ENCODE measurements at places on chromosomes 2 and 18.

GRCh38 chr2:214127571-214127970 lies 283.3 kb upstream of the VWC2L start:
- no peak for DNase-seq

DNA sequence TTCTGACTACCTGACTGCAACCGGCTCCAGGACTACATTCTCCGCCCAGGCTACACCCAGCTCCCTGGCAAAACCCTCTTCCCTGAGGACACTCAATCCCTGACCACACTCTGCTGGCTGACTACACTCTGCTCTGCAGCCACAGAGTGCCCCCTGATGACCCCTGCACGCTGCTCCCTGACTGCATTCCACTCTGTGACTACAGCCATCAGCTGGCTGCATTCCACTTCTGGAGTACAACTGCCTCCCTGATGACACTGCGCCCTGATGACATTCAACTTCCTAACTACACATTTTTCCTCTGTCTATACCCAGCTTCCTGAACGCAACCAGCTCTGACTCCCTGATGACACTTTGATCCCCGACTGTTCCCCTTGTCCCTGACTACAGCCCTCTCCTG lies 71.3 kb upstream of the NRXN1 start:
- no peak for DNase-seq

- DNase-seq, result no peak
Measured at GRCh38 chr2:150109912-150110311, 377.6 kb downstream of the RND3 start.

DNA sequence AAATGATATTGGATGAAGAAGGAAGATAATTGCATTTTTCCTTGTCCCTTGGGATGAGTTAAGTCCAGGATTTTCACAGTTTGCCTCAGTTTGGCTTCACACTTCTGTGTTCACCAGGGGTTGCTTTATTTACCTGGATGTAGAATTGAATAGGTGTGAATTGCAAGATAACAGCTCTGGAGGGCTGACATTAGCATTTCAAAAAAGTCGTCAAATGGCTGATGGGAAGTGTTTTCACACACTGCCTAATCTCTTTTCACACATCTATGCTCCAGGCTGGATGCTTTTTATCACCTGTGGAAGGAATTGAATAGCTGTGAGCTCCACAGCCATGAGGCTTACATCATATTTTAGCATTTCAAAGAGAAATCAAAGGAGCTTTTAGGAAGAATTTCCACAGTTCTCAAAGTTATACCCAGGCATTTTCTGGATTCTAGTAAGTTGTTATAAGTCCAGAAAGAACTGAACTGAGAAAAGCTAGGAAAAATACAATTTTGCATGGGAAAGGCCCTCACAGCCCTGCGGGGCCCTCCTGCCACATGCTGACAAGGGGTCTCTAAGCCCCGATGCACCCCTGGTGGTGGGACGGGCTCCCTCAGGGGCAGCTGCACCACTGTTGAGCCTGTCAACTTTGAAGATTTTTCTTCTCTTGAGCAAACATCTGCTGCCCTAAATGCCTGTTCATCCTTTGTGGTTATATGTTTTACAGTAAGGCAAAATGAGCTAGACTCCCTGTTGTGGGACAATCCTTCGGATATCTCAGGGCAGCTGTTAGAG lies 43.9 kb downstream of the TEX51 start:
- DNase-seq, result no peak

GRCh38 chr2:227462972-227463931 lies 8.7 kb upstream of the AGFG1 start:
- DNase-seq, result no peak

DNA sequence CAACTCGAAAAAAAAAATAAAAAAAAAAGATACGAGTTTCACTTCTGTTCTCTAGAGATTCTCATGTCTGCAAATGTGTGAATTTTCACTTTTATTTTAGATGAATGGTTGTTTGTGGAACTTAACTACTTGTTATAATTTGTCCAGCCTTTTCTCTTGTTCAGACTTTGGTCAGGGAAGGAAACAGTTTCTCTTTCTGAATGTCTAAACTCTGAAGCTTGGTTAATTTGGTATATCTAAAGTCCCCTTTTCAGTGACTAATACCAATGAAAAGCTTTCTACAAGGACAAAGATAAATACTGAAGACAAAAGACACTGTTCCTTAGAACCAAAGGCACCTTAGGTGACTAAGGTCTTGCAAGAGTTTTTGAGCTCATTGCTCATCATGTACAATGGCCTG lies 144.4 kb upstream of the PIEZO2 start:
- DNase-seq, result no peak

DNA sequence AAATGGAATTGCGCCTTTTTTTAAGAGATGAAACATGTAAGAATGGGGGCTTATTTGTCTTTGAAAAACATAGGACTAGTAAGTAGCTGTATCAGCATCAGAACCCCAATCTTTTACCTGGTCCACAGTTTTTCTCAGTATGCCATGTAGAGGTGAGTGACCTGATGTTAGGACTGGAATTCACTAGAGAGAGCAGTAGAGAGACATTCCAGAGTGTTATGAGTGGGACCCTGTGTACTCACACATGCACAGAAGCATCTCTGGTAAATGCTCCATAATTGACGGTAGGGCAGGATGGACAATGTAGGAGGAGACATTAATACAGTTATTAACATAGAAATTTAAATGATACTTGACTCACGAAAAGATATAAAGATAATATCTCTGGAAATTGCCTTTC lies 1.4 kb upstream of the GALNT13 start:
- no peak for DNase-seq

GRCh38 chr2:74206180-74206688 lies 7.8 kb downstream of the MTHFD2 start:
- no peak for DNase-seq

GRCh38 chr18:33330711-33331110 lies 109.8 kb downstream of the CCDC178 start:
- no peak for DNase-seq

DNA sequence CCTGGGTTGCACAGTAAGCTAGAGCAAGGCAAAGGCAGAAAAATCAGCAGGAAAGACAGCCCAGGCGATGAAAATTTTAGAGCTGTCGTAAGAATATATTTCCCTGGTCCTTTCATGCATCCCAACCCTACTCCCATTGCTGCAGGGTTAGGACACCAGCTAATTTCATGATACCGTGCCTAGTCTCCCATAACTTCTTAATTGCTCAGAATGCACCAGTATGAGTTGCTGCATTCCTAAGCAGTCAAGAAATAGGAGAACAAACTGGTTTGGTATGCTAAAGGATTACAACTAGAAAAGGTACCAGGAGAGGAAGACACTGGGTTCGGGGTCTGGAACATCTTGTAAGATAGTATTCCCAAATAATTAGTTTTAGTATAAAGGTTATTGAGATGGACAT lies 269.4 kb upstream of the NRXN1 start:
- DNase-seq, result no peak

DNA sequence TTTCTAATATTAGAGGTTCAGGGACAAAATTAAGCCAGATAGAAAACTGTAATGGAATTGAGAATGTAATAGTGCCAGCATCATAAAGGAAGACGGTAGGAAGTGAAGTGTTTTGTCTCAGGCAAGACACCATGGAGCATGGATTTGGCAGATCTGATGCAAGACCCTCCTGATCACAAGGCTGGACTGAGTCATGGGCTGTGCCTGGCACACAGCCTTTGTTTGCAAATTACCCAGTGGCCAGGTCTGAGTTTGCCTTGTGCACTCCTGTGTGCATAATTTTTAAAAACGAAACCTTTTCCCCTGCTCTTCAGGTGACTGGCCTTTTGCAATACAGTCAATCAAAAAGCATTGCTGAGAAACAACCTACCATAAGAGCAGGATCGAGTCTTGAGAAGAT lies 2.0 kb upstream of the UPP2 start:
- no peak for DNase-seq

DNA sequence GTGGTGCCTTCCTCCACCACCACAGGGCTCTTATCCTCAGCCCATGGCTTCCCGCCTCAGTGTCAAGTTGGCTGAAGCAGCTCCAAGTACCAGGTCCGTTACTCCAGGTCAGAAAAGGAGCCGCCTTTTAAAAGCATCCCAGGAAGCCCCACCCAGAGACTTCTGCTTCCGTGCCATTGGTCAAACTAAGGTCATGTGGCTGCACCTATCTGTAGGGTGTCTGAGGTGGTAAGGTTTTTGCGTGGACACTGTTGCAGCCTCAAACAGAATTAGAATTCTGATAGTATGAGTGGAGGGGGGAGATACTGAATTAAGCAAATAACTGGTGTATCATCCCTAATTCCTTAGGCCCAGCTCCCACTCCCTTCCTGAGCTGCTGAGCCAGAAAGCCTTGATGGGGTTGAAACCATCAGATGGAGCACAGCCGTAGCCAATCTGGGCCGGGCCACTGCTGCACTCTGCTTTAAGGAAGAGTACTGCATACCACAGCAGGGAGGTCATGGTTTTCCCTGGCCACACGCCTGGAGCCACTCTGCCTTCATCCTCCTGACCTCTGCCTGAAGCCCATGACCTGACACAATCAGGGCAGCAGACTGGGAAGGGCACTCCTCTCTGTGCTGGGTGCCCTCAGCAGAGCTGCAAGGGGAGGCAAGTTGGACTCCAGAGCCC lies 8.4 kb downstream of the TMEM247 start:
- DNase-seq, result no peak

DNA sequence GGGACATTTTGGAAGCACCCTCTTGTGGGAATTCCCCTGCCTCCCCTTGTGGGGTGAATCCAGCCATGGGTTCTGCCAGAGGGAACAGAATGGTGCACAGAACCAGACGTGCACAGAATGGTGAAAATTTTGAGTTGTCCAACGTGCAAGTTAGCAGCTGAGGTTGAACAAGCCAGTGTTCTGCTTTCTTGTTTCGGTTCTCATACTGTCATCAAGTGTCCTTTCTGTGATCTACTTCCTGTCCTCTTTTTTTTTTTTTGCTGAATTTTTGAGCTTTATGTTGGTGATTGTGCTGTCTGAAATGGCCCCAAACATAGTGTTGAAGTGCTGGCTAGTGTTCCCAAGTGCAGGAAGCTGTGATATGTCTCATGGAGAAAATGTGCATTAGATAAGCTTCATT lies 21.5 kb upstream of the REEP1 start:
- DNase-seq, result no peak

- DNase-seq, result no peak
Measured at GRCh38 chr2:148253685-148254084, 232.8 kb downstream of the MBD5 start.

GRCh38 chr2:25651066-25651465 lies 22.3 kb downstream of the DTNB start:
- DNase-seq, result no peak

DNA sequence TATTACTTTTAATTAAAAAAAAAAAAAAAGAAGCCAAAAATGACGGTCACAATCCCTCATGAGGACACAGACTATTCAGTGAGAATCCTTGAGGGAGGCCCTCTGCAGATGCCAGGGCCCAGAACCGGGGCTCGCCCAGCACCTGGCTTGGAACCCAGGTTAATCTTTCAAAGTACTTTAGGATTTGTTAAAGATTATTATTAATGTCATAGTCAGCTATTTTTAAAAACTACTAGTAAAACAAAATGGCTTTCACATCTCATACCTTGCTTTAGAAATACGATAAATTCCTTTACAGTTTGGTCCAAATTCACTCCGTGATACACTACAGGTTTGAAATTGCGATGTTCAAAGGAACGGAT lies 27.1 kb downstream of the C2orf76 start:
- DNase-seq, result no peak

- no peak for DNase-seq
Measured at GRCh38 chr18:51196811-51197660, 445 bp downstream of the MEX3C start.

GRCh38 chr18:59282341-59282740 lies 9.1 kb upstream of the RAX start:
- DNase-seq, result no peak

- no peak for DNase-seq
Measured at GRCh38 chr2:150426724-150427123, 60.7 kb downstream of the RND3 start.

DNA sequence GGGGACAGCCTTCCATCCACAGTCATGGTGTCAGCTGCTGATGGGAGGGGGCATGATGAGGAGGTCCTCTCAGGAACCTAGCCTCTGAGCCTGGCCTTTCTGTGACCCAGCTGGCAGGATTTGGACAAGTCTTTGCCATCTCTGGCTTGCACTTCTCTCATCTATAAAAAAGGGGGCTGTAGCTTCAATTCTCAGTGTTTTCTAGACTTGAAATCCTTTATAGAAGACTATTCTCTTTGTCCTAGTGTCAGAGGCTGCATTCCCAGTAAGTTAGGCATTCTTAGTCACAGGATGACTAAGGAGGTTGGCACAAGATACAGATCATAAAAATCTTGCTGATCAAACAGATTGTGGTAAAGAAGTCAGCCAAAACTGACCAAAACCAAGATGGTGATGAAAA lies 958.5 kb downstream of the CNTNAP5 start:
- DNase-seq, result no peak

DNA sequence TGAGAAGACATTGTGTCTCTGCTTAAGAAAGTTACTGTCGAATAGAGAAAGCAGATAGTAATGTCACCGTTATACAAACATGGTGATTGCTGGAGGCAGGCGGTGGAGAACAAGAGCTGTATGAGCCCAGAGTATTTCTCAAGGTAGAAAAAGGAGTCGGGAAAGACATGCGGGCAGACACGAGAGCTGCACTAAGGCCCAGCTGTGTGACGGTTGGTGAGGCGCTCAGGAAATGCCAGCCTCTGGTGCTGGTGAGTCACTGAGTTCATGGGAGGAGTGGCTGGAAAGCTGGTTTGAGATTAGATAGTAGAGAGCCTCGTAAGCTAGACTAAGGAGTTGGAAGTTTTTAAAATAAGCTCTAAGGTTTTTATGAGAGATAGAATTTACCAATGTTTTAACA lies 390.9 kb upstream of the TRIB2 start:
- no peak for DNase-seq

DNA sequence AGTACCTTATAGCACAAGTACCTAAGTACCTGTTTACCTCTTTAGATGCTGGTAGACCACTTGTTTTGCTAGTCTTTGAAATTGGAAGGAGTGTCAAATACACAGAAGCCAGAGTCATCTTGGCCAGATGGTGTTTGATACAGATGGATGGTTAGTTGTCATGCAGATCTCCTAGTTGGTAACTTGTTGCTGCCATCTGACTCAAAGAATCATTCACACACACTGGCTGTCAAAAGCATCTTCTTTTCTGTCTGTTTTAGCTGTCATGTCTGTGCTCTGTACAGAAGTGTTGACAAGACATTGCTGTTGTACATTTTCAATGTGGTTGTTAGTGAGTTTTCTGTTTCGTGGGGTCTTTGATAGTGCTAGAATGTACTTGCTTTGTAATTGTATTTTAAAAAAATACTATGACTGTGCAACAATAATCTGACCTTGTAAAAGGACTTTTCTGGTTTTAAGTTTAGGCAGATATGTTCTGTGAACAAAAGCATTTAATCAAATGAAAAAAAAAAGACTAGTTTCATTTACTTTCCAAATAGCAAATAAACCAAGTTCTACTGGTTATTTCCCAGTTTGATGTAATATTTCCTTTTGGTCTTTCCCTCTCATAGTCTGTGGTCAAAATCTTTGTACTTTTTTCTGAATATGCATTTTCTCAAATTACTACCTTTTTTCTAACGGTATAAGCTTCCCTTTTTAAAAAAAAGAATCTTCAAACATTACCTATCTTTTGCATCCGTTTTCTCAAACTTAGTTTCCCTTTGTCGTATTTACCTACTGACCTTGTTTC lies 39.9 kb downstream of the TANK start:
- no peak for DNase-seq

All from T-helper 9 cell (primary cell).